ENCODE measurements at places on chromosomes 3 and 15.

GRCh38 chr3:126516152-126516935 lies 1.2 kb downstream of the UROC1 start:
- no peak for DNase-seq

DNA sequence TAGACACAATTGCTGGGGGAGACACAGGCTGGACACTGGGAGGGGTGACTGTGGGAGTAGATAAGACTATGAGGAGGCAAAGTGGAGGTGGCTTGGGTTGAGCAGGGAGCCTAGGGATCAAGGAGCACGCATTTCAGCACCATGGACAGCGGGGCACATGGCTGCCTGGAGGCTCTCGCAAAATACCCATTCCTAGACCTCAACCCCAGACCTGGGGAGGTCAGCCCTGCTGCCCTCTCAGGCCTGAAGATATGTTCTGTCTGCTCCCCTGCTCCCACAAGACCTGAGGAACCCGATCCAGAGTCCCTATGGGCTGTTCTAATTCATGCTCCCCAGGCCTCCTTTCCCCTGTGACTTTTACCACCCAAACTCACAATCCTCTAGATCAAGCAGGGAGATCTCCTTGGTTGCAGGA lies 16.0 kb upstream of the CPEB1 start:
- DNase-seq: peak; percentile 82

DNA sequence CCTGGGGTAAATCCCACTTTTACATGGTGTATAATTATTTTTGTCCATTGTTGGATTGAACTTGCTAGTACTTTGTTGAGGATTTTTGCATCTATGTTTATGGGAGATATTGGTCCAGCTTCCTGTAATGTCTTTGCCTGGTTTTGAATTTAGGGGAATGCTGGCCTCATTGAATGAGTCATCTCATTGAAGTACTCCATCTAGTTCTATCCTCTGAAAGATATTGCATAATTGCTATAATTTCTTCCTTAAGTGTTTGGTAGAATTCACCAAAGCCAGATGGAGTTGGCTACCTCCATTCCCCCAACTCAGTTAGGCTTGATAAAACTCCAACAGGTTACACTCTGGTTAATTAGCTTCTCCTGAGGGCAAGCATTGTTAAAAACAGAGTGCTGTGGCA lies 237.4 kb upstream of the TGFBR2 start:
- no peak for DNase-seq

- no peak for DNase-seq
Measured at GRCh38 chr3:72810063-72810462, 38.2 kb downstream of the SHQ1 start.

DNA sequence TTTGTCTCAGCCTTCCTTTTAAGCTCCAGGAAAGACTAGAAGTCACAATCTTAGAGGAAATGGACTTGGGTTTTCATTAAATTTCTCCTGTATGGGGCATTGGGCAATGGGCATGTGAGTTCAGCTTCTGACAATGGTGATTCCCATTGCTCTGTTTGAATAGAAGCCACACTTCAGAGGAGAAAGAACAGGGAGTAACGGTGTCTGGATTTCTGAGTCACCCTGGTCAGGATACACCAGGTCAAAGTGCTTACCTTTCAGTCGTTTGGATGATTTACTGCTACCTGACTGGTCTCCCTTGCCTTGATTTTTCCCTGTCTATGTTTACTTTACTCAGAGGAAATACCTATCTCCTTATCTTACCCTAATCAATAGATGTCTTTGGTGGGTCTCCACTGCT lies 111.7 kb upstream of the VEPH1 start:
- no peak for DNase-seq

DNA sequence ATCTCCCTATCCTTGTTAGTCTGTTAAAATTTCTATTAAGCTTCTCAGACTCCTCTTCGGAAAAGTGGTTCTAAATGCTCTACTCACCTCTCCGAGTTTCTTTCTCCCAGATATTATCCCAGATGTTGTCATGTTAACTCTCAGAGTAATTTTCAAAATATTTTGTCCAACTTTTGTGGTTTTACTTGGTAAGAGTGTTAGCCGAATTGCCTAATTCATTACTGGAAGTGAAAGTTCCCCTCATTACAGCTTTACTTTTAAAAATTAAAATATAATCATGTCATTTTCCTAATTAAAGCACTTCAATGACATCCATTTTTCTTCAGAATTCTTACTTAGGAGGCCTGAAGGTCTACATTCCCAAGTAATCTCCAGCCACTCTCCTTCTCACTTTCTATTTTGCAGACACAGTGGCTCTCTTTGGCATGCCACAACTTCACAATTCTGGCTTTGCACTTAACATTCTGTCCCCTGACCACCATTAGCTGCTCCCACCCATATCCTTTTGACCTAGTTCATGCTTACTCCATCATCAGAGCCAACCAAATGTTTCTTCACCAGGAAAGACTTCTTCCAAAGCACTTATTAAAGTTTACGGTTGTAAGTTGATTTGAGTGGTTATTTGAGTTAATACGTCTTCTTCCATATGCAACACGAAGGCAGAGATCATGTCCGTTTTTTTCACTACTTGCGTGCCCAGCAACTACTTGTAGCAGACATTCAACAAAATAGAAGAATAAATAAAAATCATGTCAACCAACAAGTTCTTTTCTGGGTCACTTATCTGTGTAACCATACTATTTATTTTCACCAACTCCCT lies 10.2 kb upstream of the TIPARP start:
- no peak for DNase-seq

DNA sequence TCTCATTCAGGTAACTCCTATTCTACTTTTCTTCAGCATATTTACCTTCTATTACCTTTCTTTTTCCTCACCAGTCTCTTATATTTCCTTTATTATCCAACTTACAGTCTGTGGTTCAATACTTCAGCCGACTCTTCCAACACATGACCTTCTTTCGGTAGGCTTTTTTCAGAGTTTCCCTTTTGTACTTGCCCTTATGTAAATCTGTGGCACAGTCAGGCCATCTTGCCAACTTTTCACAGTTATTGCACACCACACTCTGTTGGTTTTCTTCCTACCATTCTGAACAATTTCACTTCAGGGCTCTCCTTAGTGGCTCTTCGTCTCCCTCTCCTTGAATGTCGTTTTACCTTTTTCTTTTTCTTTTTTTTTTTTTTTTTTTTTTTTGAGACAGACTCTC lies 427.8 kb downstream of the LPP start:
- no peak for DNase-seq

- DNase-seq: peak; percentile 70
Measured at GRCh38 chr15:59437817-59438624, at the start of gene FAM81A. Gene FAM81A (plus strand): TSS chr15:59438186. CDS start chr15:59458627, 20,441 bp downstream.
